ENCODE measurements at places on chromosomes 1 and 21. TPM values are rescaled to one million over a fixed set of nuclear protein-coding genes. Genes with fewer than 3 reads are reported as not detected.

DNA sequence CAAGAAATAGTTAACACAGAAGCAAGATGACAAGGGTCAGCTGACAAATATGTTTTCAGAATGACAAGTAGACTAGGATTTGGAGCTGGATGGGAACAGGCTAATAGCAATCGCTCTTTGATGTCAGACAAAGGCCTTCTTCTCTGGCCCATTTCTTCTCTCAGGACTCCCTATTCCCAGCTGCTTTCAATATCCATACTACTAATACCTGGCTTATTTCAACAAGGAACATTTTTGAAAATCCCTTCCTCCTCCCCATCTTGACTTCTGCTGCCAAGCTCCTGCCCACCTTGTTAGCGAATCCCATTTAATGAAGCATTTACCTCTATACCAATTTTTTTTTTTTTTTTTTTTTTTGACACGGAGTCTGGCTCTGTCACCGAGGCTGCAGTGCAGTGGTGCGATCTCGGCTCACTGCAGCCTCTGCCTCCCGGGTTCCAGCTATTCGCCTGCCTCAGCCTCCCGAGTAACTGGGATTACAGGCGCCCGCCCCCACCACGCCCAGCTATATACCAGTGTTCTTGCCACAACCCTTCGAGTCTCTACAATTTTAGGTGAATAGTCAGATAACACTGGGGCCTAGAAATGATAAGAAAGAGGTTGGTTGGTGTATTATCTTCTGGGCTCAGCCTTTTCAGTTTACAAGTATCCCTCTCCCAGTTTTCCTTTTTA lies 68.4 kb downstream of the MACF1 start:
- H3K27me3 ChIP-seq = no peaks in the 10 kb centered on the region
- no peak overlapping the region for H3K4me3 ChIP-seq
- H3K27ac ChIP-seq = no peak overlapping the region
- H3K36me3 ChIP-seq = peaks cover 4% of the 10 kb centered on the region

DNA sequence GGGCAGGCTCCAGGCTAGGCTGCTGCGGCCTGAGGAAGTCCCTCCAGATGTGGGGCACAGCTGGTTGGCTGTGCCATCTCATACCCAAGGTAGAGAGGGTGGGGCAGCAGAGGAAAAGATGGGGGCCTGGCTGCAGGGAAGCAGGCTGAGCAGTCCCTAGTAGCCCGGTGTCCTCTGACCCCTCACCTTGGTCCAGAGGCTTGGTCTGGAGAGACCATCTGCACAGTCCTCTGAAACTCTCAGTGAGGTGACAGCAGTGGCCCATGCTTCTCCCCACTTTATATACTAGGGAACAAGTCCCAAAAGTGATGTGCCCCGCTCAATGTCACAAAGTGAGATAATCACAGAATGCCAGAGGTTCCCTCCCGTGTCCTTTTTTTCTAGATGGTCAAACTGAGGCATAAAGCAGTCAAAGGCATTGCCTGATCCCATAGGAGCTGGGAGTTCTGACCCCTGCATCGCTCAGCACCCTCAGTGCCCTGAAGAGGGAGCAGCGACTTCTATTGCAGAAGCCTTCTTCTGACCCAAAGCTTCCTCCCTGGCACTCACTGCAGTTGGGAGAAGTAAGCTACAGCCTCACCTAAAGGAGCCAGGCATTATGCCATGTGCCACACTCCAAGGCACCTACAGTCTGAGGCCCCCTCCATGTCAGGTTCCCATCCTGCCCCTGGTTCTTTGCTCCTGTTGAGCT lies 45.5 kb downstream of the TRABD2B start:
- no peaks in the 10 kb centered on the region for H3K27me3 ChIP-seq
- H3K4me3 ChIP-seq = no peak overlapping the region
- H3K36me3 ChIP-seq = no peaks in the 10 kb centered on the region
- H3K4me1 ChIP-seq = no peaks in the 10 kb centered on the region

The ACTL8 gene
- not detected for total RNA-seq

- H3K36me3 ChIP-seq = no peaks in the 10 kb centered on the region
- no peak overlapping the region for H3K4me3 ChIP-seq
- H3K27ac ChIP-seq = no peak overlapping the region
- no peaks in the 10 kb centered on the region for H3K27me3 ChIP-seq
These were observed 273.1 kb downstream of the MRPL39 start for GRCh38 chr21:25334046-25334730.

GRCh38 chr1:55726994-55727393 lies 511.8 kb upstream of the USP24 start:
- H3K4me3 ChIP-seq = peak overlapping the region; percentile 14
- H3K36me3 ChIP-seq = no peaks in the 10 kb centered on the region
- DNase-seq = no peak
- H3K27me3 ChIP-seq = no peaks in the 10 kb centered on the region
- H3K27ac ChIP-seq = peak overlapping the region; percentile 46
- H3K4me1 ChIP-seq = peaks cover 40% of the 10 kb centered on the region

The ADGRB2 gene
- total RNA-seq = 7.4 TPM

The ST3GAL3 gene
- 18.0 TPM for total RNA-seq

The KRTAP19-3 gene
- not detected for total RNA-seq

DNA sequence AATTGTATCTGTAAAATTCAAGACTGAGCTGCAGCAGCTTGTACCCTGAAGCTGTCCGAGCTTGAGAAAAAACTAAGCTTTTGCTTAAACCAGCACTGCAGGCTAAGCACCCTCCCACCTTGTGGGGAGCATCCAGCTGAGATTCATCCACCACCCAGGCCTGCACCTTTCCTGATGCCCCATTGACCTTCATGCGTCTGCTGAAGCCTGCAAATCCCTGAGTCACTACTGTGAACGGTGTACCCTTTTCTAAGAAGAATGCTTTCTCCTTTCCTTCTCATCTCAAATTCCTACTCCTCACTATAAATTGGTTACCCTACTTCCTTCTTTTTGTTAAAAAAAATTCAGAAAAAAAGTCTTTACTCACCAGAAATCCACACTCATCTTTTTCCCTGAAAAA lies 90.9 kb upstream of the RGS18 start:
- no peaks in the 10 kb centered on the region for H3K27me3 ChIP-seq
- no peak overlapping the region for H3K27ac ChIP-seq
- no peaks in the 10 kb centered on the region for H3K36me3 ChIP-seq
- no peak for DNase-seq
- no peaks in the 10 kb centered on the region for H3K4me1 ChIP-seq

The TSHB gene
- total RNA-seq = not detected

- no peaks in the 10 kb centered on the region for H3K36me3 ChIP-seq
- H3K27ac ChIP-seq = no peak overlapping the region
- no peaks in the 10 kb centered on the region for H3K27me3 ChIP-seq
- no peak for DNase-seq
These were observed 17.1 kb upstream of the KCND3 start for GRCh38 chr1:112006416-112007025.

The CFAP107 gene
- total RNA-seq = not detected
